ENCODE measurements at places on chromosomes 7 and 10. TPM values are rescaled to one million over a fixed set of nuclear protein-coding genes. Genes with fewer than 3 reads are reported as not detected.

Gene PSAP
- 1,011 TPM for total RNA-seq

DNA sequence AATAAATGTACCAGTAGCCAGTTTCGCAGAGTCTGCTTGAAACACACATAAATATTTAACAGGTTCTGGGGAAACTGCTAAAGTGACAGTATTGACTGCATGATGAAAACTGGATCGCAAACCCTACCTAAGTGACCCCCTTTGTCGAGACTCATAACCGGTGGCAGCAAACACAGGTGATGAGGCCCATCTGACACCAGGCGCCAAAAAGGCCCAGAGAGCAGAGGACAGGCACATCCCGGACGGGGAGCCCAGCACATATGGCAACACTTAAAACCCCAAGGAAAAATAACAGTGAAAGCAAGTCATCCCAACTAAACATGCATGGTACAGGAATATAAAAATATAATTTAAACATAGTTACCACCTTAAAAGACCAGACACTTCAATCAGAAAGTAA is 62.4 kb downstream of the GRB10 start:
- H3K27ac ChIP-seq, result no peak overlapping the region
- no peaks in the 10 kb centered on the region for H3K4me1 ChIP-seq
- H3K4me3 ChIP-seq, result no peak overlapping the region
- no peak for DNase-seq

GRCh38 chr10:63585041-63585440 is 63.8 kb downstream of the REEP3 start:
- DNase-seq, result no peak
- H3K4me1 ChIP-seq, result peaks cover 3% of the 10 kb centered on the region
- H3K4me3 ChIP-seq, result no peak overlapping the region
- no peaks in the 10 kb centered on the region for H3K27me3 ChIP-seq
- H3K27ac ChIP-seq, result no peak overlapping the region
- no peaks in the 10 kb centered on the region for H3K36me3 ChIP-seq

GRCh38 chr10:71860243-71861029 is 9.4 kb upstream of the PSAP start:
- DNase-seq, result peak; percentile 96
- H3K36me3 ChIP-seq, result no peaks in the 10 kb centered on the region
- no peak overlapping the region for H3K4me3 ChIP-seq

Gene THSD7A
- 7.0 TPM for total RNA-seq

Gene UCN3
- not detected for total RNA-seq

Gene PAX4
- 0.50 TPM for total RNA-seq

Gene SPDYE5
- total RNA-seq, result 1.4 TPM

Gene CCDC3
- total RNA-seq, result 30.6 TPM

Gene CYP2C19
- not detected for total RNA-seq

Gene NKX6-2
- total RNA-seq, result 20.1 TPM

- H3K4me1 ChIP-seq, result no peaks in the 10 kb centered on the region
- H3K36me3 ChIP-seq, result no peaks in the 10 kb centered on the region
- H3K27me3 ChIP-seq, result no peaks in the 10 kb centered on the region
- H3K27ac ChIP-seq, result peak overlapping the region; percentile 79
Measured at GRCh38 chr10:70053841-70054288, 1.2 kb downstream of the MACROH2A2 start.

Gene FAM237B
- total RNA-seq, result not detected

Measured in testis (tissue), 5 donors.